ENCODE measurements at places on chromosomes 13 and 19. TPM values are rescaled to one million over a fixed set of nuclear protein-coding genes. Genes with fewer than 3 reads are reported as not detected.

- H3K36me3 ChIP-seq = no peaks in the 10 kb centered on the region
- H3K4me3 ChIP-seq = no peak overlapping the region
- H3K27ac ChIP-seq = no peak overlapping the region
- DNase-seq = no peak
- H3K27me3 ChIP-seq = no peaks in the 10 kb centered on the region
Measured at GRCh38 chr13:19791953-19792537, 9.3 kb upstream of the PSPC1 start.

- no peak overlapping the region for H3K27ac ChIP-seq
- DNase-seq = no peak
- peaks cover 17% of the 10 kb centered on the region for H3K4me1 ChIP-seq
- no peaks in the 10 kb centered on the region for H3K27me3 ChIP-seq
- no peak overlapping the region for H3K4me3 ChIP-seq
Measured at GRCh38 chr19:1063909-1064660, 2.9 kb upstream of the ARHGAP45 start.

GRCh38 chr13:42413484-42413815 lies 141.5 kb downstream of the AKAP11 start:
- no peaks in the 10 kb centered on the region for H3K27me3 ChIP-seq
- no peak for DNase-seq
- H3K36me3 ChIP-seq = no peaks in the 10 kb centered on the region
- H3K27ac ChIP-seq = peak overlapping the region; percentile 96
- H3K4me3 ChIP-seq = no peak overlapping the region
- peaks cover 49% of the 10 kb centered on the region for H3K4me1 ChIP-seq

The KLF5 gene
- total RNA-seq = 2.7 TPM

The ZNF665 gene
- total RNA-seq = 1.4 TPM

The PRODH2 gene
- not detected for total RNA-seq

DNA sequence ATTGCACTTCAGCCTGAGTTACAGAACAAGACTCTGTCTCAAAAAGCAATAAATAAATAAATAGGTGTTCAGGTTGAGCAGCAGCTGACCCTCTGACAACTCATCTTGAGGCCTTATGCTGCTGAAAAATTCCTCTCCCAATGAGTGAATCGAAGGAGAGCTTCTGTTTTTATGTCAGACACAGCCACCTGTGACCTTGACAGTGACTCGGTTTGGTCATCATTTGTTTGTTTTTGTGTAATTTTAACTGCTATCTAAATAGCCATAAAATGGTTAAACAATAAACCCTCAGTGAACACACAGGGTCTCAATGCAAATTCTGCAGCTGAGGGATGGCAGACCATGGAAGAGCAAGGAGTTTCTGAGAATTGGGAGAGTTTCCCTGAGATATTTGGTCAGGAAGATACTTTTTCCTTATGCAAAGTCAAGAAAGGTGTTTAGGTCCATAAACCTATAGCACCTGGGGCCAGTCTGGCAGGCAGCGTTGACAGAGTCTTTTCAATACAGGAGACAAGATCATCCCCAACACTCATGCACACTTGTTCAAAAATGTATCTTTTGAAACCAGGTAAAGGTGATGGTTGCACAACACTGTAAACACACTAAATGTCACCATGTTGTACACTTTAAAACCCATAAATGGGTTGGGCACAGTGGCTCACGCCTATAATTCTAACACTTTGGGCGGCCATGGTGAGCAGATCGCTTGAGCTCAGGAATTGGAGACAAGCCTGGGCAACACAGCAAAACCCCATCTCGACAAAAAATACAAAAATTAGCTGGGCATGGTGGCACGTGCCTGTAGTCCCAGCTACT lies 16.6 kb upstream of the SLC25A30 start:
- no peaks in the 10 kb centered on the region for H3K27me3 ChIP-seq
- no peaks in the 10 kb centered on the region for H3K36me3 ChIP-seq
- H3K27ac ChIP-seq = no peak overlapping the region
- no peaks in the 10 kb centered on the region for H3K4me1 ChIP-seq
- DNase-seq = no peak

DNA sequence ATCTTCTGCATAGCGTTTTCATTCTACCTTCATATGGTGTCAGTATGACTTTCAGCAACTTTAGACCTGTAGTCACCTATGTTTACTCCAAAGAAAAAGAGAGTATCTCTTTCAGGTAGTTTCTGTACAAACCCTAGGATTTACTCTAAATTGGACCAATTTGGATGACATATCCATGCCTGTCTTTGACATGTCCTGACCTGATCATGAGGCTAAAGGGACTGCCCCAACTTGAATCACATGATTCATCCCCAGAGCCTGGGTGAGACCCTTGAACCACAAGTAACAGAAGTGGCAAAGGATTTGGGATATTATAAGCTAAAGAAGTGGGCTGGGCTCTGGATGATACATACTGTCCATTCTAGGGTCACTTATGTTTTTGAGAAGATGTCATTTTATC lies 124.5 kb upstream of the CSNK1A1L start:
- no peaks in the 10 kb centered on the region for H3K27me3 ChIP-seq
- no peaks in the 10 kb centered on the region for H3K4me1 ChIP-seq
- H3K27ac ChIP-seq = no peak overlapping the region
- no peaks in the 10 kb centered on the region for H3K36me3 ChIP-seq
- no peak overlapping the region for H3K4me3 ChIP-seq
- DNase-seq = no peak

The CTXN1 gene
- 1.1 TPM for total RNA-seq

GRCh38 chr13:99000137-99000536 lies 22.3 kb upstream of the DOCK9 start:
- no peak for DNase-seq
- H3K4me3 ChIP-seq = no peak overlapping the region
- H3K4me1 ChIP-seq = peaks cover 16% of the 10 kb centered on the region
- H3K36me3 ChIP-seq = no peaks in the 10 kb centered on the region
- 0 out of 2 replicates have a peak, but pooled peaks cover 3% of the 10 kb centered on the region for H3K27me3 ChIP-seq

- DNase-seq = no peak
- no peak overlapping the region for H3K4me3 ChIP-seq
- H3K36me3 ChIP-seq = no peaks in the 10 kb centered on the region
- H3K27ac ChIP-seq = no peak overlapping the region
- no peaks in the 10 kb centered on the region for H3K27me3 ChIP-seq
Measured at GRCh38 chr13:38819053-38819452, 132.2 kb downstream of the FREM2 start.

GRCh38 chr19:6021878-6022569 lies 44.1 kb upstream of the RANBP3 start:
- peak; percentile 17 for DNase-seq
- no peak overlapping the region for H3K27ac ChIP-seq
- H3K27me3 ChIP-seq = no peaks in the 10 kb centered on the region
- H3K4me3 ChIP-seq = no peak overlapping the region
- H3K36me3 ChIP-seq = no peaks in the 10 kb centered on the region
- no peaks in the 10 kb centered on the region for H3K4me1 ChIP-seq

DNA sequence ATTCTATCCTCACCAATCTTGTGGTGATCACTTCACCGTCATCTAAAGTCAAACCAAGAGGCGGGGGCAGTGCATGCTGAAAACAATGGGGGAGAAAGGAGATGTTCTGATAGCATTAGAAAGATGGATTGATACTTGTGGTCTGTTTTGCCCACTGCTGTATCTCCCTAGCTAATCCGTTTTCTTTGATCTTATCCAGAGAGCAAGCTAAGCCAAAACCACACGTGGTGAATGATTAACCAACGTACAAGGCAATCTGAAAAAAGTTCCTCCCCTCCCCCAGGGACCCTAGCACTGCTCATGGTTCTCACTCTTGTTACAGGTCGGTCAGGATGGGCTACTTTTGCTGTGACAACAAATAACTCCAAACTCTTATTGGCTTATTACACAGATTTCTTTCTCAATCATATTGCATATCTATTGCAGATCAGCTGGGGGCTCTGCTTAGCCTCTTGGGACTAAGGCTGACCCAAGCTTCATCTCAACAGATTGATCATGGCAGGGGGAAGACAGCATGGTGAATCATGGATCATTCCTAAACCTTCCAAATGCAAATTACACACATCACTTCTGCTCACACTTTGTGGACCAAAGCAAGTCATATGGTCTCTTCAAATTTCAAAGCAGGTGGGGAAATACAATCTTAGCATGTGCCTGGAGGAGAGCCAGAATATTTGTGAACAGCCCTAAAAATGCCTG lies 11.9 kb upstream of the C13orf42 start:
- DNase-seq = peak; percentile 9
- H3K4me1 ChIP-seq = no peaks in the 10 kb centered on the region
- no peaks in the 10 kb centered on the region for H3K36me3 ChIP-seq
- H3K27me3 ChIP-seq = no peaks in the 10 kb centered on the region

The KLHL26 gene
- 14.6 TPM for total RNA-seq

The KLF12 gene
- 2.2 TPM for total RNA-seq

GRCh38 chr13:106373989-106374572 lies 161.4 kb downstream of the EFNB2 start:
- peak; percentile 69 for DNase-seq
- H3K4me1 ChIP-seq = peaks cover 9% of the 10 kb centered on the region
- no peak overlapping the region for H3K4me3 ChIP-seq
- H3K27ac ChIP-seq = peak overlapping the region; percentile 48
- no peaks in the 10 kb centered on the region for H3K36me3 ChIP-seq

- no peak for DNase-seq
- no peaks in the 10 kb centered on the region for H3K27me3 ChIP-seq
- H3K36me3 ChIP-seq = no peaks in the 10 kb centered on the region
- no peak overlapping the region for H3K27ac ChIP-seq
Measured at GRCh38 chr19:3818466-3818865, 32.3 kb upstream of the MATK start.

DNA sequence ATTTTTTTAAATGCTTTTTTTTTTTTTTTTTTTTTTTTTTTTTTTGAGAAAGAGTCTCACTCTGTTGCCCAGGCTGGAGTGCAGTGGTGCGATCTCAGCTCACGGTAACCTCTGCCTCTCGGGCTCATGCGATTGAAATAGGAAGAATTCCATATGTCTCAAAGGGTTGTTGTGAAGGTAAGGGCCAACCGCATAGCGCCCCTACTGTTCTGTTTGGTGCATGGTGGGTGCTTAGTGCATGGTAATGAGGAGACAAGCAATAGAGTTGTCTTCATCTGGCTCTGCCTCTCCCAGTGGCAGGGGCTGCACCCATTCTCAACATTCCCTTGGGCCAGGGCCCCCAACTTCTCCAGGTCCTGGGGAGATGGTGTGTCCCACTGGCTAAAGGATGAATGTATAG lies 68.7 kb downstream of the RASL11A start:
- no peak for DNase-seq
- H3K27ac ChIP-seq = no peak overlapping the region
- no peaks in the 10 kb centered on the region for H3K36me3 ChIP-seq
- no peaks in the 10 kb centered on the region for H3K4me1 ChIP-seq
- H3K4me3 ChIP-seq = no peak overlapping the region
- peaks cover 6% of the 10 kb centered on the region for H3K27me3 ChIP-seq

The ZNF43 gene
- total RNA-seq = 0.51 TPM

GRCh38 chr13:70502944-70503343 lies 394.7 kb upstream of the KLHL1 start:
- H3K4me3 ChIP-seq = no peak overlapping the region
- H3K4me1 ChIP-seq = no peaks in the 10 kb centered on the region
- no peak for DNase-seq
- H3K27ac ChIP-seq = no peak overlapping the region
- no peaks in the 10 kb centered on the region for H3K36me3 ChIP-seq

The FBXO46 gene
- 61.5 TPM for total RNA-seq

The ZNF681 gene
- total RNA-seq = 0.16 TPM

DNA sequence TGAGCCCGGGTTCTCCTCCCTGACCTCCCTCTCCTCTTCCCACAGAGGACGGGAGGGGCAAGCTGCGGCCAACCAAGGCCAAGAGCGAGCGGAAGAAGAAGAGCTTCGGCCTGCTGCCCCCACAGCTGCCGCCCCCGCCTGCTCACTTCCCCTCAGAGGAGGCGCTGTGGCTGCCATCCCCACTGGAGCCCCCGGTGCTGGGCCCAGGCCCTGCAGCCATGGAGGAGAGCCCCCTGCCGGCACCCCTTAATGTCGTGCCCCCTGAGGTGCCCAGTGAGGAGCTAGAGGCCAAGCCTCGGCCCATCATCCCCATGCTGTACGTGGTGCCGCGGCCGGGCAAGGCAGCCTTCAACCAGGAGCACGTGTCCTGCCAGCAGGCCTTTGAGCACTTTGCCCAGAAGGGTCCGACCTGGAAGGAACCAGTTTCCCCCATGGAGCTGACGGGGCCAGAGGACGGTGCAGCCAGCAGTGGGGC lies 162.2 kb downstream of the KDM4B start:
- no peaks in the 10 kb centered on the region for H3K27me3 ChIP-seq
- peak; percentile 48 for DNase-seq
- peak overlapping the region; percentile 100 for H3K27ac ChIP-seq
- H3K36me3 ChIP-seq = peaks cover 12% of the 10 kb centered on the region
- peaks cover 60% of the 10 kb centered on the region for H3K4me1 ChIP-seq
- peak overlapping the region; percentile 72 for H3K4me3 ChIP-seq

The RFXAP gene
- 13.3 TPM for total RNA-seq

The LRRC8E gene
- total RNA-seq = not detected

GRCh38 chr19:17997969-17998826 lies 9.8 kb upstream of the ARRDC2 start:
- H3K4me1 ChIP-seq = peaks cover 5% of the 10 kb centered on the region
- no peak for DNase-seq
- H3K27ac ChIP-seq = no peak overlapping the region
- no peaks in the 10 kb centered on the region for H3K27me3 ChIP-seq
- no peak overlapping the region for H3K4me3 ChIP-seq

All from GM12878 (cell line).